ENCODE measurements at places on chromosomes 16 and 17. TPM values are rescaled to one million over a fixed set of nuclear protein-coding genes. Genes with fewer than 3 reads are reported as not detected.

Gene NKD1
- total RNA-seq = 0.17 TPM

Gene P2RX1
- total RNA-seq = 0.30 TPM

Gene TPPP3
- 1.6 TPM for total RNA-seq

Gene ZNF213
- total RNA-seq = 11.6 TPM

Gene FAM234A
- total RNA-seq = 171 TPM

All from smooth muscle cell of the pulmonary artery (primary cell).